ENCODE measurements at places on chromosomes 6 and 20.

DNA sequence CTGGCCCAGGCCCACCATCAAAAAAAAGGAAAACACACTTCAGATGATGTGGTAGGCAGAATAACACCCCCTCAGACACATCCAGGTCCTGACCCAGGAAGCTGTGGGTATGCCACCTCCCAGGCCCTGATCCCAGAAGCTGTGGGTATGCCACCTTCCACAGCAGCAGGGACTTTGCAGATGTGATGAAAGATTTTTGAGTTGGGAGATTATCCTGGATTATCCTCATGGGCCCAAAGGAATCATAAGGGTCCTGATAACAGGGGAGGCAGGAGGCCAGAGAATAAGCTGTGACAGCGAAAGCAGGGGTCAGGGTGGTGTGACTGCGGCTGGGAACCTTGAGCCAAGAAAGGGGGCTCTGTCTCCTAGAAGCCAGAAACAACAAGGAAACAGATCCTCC, 55.0 kb downstream of the BMP7 start:
- no peak for DNase-seq

GRCh38 chr20:21712443-21713059, 7.1 kb downstream of the PAX1 start:
- no peak for DNase-seq

DNA sequence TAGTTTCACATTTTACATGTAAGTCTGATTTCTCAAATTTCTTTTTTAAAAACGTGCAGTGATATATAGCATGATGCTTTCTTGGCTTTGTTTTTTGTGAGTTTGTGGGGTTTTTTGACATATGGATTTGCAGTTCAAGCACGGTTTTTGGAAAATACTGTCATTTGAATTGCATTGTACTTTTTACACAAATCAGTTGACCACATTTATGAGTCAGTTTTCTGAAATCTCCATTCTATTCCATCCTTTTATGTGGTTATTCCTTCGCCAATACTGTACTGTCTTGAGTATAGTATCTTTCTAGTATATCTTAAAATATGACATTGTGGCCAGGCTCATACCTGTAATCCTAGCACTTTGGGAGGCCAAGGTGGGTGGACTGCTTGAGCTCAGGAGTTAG, 890.0 kb upstream of the CITED2 start:
- no peak for DNase-seq

- no peak for DNase-seq
Observed at GRCh38 chr6:5524110-5524509, 262.8 kb downstream of the FARS2 start.

DNA sequence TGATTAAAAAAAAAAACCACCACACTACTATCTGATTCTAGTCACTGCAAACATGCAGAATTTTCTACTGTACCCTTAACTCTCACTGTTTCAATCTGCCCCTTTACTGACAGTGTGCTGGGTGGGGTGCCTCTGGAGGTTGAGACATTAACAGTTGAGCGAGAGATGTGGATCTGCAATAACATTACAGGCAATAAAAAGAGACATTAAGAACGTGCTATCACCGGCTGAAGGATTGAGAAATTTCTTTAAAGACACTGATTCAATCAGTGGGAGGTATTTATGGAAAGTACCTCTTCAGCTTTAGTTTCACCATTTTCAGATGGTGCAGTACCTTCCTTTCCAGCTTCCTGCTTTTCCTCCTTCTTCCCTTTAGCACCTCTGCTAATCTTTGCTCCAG, 32.5 kb downstream of the HMGN3 start:
- DNase-seq, result no peak

DNA sequence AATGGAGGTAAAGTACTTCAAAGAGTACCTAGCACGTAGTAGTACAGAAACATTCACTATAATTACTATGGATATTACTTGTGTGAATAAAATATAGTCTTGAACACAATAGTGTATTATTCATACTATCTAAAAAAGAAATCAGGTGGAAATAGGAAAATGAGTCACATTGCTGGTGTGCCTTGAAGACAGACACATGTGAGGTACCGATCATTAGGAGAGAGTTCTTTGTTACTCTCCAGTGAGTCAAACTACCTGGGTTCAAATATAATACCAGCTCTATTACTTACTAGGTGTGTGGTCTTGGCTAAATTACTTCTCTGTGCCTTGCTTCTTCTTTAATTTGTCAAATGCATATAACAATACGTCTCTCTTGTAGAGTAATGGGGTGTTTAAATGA, 50.8 kb upstream of the BEND6 start:
- no peak for DNase-seq

DNA sequence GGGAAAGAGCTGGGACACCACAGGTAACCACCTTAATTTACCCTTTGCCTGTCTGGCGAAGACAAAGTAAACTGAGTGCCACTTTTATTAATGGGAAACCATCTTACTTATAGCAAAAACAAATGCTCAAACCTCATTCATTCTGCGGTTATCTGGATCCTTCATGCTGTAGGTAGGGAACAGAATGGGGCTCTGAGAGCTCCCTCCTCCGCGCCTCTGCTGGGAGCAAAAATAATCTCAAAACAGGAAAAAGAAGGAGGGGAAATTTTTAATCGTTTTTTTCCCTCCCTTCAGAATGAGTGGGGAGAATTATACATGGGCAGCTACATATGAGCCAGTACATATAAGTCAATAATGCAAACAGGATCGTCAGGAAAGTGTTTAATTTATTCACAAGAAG, 177.3 kb downstream of the GMPR start:
- no peak for DNase-seq

GRCh38 chr20:4130404-4131189, 115.2 kb upstream of the RNF24 start:
- no peak for DNase-seq

DNA sequence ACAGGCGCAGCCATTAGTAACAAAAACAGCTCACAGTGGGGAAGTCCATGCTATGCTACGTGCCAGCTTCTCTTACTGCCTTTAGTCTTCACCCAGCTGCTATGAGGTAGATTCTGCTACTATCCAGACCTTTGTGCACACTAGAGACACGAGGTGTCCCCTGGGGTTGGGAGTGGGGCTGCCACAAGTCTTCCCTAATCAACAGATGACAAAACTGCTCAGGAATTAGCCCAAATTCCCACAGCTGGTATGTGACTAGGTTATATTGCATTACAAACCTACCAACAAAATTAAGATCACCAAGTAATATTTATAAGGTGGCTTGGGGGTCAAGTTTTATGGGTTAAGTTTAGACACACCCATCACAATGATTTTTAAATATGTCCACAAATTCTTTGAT, 63.3 kb downstream of the PSMB1 start:
- no peak for DNase-seq

DNA sequence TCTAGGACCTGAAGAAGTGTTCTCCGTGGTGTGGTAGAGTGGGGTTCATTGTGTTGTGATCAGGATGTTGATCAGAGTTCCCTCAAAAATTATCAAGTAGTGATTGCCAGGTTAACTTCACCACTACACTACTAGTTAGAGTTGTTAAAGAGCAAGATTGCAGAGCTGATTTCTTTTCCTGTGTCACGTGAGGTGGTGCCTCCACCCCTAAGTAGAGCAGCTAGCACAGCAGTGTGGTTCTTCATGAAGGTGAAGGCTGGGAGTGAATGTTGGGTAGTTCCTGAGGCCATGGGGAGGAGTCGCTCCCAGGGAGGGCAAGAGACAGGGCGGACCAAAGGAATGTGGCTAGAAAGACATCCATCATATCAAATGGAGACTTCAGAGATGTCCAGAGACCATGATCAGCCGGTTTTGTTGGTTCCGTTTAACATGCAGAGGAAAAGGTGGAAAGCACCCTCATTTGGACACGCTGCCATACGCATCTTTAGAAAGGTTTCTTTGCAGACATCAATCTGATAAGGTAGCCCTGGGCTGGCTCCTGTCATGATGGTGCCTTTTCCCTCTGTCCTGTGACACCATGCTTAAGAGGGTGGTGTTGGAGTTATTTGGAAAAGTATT, 79.2 kb upstream of the IYD start:
- no peak for DNase-seq

DNA sequence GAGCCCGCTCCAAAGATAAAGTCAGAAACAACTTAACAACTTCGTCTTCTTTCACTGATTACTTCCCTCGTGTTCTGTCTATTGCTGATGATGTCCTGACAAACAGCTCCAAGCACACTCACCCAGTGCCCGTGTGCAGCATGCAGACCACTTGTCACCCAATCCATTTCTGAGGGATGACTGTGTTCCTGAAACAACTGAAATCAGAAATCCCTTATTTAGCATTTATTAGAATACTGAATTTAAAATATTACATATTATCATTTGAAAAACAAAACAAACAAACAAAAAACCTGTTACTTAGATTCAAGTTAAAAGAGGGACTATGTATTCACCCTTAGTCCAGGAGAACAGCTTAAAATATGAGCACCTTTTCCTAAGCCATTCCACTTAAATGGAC, 223.7 kb upstream of the QKI start:
- no peak for DNase-seq

GRCh38 chr20:52945862-52946522, 26.2 kb upstream of the TSHZ2 start:
- DNase-seq, result no peak

GRCh38 chr20:11790046-11790445, 127.6 kb upstream of the BTBD3 start:
- DNase-seq, result no peak

GRCh38 chr6:15577550-15578171, 85.2 kb downstream of the DTNBP1 start:
- no peak for DNase-seq

GRCh38 chr6:144264270-144265060, 20.7 kb upstream of the UTRN start:
- DNase-seq, result peak; percentile 90

GRCh38 chr6:157763904-157764177, 59.2 kb upstream of the SNX9 start:
- DNase-seq, result no peak

GRCh38 chr6:85556992-85557668, 36.5 kb downstream of the SNX14 start:
- no peak for DNase-seq

DNA sequence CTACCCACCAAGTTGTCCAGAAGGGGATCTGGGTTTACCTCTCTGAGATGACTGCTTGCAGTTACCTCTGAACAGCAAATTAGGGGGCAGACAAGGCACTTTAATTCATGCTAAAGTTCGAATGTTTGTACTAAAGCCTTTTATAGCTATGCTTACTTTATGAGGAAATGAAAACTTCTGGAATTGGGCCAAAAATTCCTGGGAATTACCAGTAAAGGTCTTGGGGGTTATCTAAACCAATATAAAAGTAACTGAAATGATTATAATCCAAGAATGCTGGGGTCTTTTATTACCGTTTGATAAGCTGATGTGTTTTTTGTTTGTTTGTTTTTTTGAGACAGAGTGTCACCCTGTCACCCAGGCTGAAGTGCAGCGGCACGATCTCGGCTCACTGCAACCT, 7.9 kb upstream of the LZTS3 start:
- DNase-seq, result no peak

- DNase-seq, result no peak
Observed at GRCh38 chr6:168631564-168631963, 190.6 kb downstream of the SMOC2 start.

GRCh38 chr6:684831-685636, 7.9 kb downstream of the EXOC2 start:
- DNase-seq, result no peak

- DNase-seq, result no peak
Observed at GRCh38 chr20:3763671-3764601, 3.6 kb downstream of the ADISSP start.

DNA sequence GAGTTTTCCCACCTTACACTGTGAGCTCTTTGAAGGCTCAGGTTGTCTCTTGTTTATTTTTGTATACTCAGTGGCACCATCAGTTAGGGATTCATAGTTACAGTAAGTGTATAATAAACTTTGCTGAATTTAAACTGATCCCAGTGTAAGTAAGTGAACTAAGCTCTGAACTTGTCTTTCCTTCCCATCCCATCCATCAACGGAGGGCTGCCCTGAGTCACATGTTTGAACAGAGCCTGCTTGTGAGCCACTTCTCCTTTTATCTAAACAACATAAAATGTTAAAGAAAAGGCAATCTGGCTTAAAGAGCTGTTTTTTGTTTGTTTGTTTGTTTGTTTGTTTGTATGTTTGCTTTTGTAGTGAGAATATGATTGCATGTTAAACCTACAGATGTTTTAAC, 185.7 kb upstream of the MARCKS start:
- DNase-seq, result no peak

DNA sequence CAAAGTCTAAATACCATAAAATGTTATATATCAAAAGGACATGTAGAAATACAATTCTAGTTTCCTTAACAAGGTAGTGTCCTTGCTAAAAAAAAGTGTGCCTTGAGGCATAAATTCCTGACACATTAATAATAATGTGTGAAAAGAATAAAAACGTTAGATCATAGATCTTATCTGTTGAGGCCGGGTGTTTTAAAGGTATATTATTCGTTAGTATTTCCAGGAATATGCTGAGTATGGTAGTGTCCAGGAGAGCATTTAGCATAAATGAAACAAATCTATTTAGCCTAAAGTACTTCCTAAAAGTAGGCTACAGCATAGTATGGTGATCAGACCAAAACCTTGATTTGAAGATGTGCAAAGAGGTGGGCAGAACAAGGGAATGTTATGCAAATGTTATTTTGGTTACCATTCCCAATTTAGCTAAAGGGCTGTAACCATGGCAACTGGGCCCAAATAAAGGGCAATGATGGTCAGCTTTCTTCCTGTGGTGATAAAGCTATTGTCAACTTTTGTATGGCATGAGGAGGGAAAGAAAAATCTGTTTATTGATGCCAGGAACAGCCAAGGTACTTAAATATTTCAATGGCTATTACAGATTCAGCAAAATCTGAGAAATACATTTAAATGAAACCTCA, 18.9 kb downstream of the MKKS start:
- DNase-seq, result no peak

DNA sequence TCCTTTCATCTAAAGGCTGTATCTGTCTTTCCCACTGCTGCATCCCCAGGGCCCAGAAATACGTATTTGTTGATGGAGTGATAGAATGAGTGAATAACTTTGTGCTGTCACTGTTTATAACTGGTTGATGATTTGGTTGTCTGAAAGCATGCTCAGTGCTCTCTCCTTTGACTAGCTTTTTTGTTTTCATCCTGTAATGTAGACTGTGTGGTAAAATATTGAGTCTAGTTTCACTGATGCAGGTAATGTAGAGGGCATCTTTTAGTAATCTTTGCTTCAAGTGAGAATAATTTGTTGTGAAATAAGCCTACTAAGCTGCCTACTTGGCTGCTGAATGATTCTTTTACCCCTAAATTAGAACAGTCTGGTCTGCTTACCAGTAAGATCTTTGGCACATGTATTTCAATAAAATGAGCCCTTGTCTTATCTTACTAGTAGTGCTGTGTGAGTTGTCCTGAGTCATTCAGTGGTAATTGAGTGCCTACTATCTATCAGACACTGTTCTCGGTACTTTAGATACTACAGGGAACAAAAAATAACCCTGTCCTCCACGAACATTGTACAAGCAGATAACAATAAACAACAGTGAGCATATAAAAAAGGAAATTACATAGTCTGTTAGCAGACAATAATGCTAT, 39.9 kb downstream of the MAPK14 start:
- DNase-seq, result no peak

All from Caco-2 (cell line).